ENCODE measurements at places on chromosomes 1 and 21.

- no peak for DNase-seq
These were observed 545.4 kb downstream of the ADGRL2 start for GRCh38 chr1:82346141-82346540.

DNA sequence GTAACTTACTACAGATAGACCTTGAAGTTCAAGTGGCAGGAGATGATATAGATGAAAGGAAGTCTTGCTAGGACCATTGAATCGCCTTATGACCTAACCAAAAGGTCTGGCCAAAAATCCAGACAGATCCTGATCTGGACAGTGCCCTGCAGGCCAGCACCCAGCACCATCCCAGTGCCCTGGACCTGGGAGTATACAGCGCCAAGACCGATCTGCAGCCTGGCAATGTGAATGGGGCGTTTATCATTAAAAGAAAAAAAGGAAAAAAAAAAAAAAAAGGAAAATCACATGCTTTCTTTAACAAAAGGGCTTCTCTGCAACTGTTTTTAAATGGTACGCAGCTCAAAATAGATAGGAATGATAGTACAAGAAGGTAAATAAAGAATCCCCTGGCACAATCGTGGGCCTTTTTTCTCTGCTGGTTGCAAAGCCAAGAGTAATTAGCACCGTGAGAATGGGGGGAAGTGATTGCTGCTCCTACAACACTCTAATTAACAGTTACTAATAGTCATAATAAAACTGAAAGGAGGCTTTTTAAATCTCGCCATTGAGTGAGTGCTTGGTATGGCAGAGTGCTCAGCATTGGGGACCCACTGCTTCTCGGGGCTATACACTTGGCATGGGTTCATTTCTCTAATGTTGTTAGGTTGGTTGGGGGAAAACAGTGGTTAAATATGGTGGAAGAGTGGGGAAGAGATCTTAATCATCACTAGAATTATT, 146.7 kb downstream of the KAZN start:
- DNase-seq: no peak

- peak; percentile 17 for DNase-seq
These were observed 224.6 kb downstream of the FAF1 start for GRCh38 chr1:50735443-50735842.

- DNase-seq: no peak
These were observed 4.2 kb upstream of the COL6A1 start for GRCh38 chr21:45977396-45977795.

DNA sequence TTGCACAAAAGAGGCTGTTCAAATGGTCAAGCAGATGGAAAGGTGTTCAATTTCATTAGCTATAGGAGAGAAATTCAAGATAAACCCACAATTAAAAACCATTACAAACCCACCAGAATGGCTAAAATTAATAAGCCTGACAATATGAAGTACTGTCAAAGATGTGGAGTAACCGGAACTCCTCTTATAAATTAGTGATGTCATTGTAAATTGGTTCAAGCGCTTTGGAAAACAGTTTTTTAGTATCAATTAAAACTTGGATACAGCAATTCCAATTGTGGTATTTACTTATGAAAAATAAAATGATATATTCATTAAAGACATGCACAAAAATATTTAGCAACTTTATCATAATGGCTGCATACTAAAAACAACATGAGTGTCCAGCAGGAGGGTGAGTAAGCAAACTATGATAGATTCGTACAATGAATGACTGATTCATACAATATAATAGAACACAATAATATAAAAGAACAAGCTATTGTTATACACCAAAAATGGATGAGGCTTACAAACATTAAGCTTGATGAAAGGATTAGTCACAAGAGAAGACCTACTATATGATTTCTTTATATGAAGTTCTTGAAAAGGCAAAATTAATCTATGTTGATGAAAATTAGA, 38.4 kb upstream of the FGGY start:
- no peak for DNase-seq

- no peak for DNase-seq
These were observed 808 bp downstream of the C1orf116 start for GRCh38 chr1:207031632-207032264.

- DNase-seq: peak; percentile 40
These were observed 220.4 kb downstream of the RHOU start for GRCh38 chr1:228955691-228956090.

DNA sequence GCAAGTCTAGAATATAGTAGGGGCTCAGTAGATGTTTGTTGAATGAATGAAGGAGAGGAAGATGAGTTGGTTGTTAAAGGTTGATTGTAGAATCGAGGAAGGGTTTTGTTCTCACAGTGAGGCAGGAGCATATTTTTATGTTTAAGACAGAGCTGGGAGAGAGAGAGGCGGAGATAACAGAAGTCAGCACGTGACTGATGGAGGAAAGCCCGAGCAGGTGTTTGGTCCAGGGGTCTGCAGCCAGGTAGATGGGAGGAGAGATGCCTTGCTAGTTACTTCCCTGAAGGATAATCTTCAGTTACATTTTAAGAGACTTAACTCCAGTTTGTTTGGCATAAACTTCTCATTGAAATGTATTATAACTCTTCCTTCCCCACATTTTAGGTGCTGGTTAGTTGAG, 86.8 kb downstream of the DYRK1A start:
- no peak for DNase-seq
